ENCODE measurements at places on chromosomes 12 and 14.

- no peak for DNase-seq
Measured at GRCh38 chr12:2372178-2372577, 319.4 kb downstream of the CACNA1C start.

GRCh38 chr12:57370696-57371095 lies 60.1 kb downstream of the R3HDM2 start:
- peak; percentile 64 for DNase-seq

GRCh38 chr12:49086116-49086515 lies 8.5 kb downstream of the DHH start:
- peak; percentile 40 for DNase-seq

GRCh38 chr12:27824126-27824842 lies 44.2 kb upstream of the MANSC4 start:
- DNase-seq = no peak

DNA sequence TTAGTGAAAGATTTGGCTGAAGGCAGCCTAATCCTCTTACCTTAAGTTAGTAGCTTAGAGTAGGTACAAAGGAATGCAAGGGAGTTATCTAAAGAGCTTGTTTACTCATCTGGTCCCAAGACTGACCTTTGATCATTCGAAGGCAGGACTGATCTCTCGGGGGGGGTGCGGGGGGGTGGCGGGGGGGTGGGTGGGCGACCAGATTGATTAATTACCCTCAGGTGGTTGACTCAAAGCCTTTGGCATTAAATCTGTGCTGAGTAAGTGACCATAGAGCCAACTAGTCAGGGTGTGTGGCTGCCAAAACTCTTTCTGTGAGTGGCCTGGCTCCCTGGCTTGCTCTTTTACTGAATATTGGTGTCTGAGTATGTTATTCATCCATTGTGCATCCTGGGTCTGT lies 731.9 kb upstream of the FBXO33 start:
- DNase-seq = no peak

DNA sequence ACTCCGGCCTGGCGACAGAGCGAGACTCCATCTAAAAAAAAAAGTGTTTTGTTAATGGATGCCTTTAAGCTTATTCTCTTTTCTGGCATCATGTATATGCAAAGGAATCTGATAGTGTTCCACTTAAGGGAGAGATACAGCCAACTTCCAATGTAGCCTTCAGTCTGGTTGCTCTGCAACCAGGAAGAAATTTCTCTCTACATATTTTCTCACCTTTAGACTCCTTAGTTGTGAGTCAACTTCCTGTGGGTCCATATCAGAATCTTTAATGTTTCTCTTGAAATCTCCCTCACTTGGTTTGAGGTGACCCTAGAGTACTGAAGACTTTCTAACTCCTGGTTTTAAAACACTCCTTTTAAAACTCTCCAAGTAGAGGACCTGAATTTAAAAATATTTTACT lies 340.4 kb downstream of the SLC6A15 start:
- DNase-seq = no peak

DNA sequence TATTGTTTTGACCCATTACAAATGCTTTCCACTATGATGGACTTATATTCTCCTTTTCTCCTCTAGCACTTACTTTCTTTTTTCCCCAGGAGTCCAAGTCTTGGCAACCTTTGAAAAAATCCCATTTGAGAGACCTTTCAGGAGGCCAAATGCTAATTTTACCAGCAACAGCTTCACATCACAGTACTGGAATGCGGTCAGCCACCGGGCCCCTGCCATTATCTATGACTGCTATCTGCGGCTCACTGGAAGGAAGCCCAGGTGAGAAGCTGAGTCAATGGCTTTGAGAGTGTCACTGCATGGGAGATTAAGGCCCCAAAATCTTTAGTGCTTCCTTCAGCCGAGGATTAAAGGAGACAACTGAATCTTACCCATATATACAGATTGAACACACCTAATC lies 64.2 kb downstream of the ERGIC2 start:
- DNase-seq = peak; percentile 25

DNA sequence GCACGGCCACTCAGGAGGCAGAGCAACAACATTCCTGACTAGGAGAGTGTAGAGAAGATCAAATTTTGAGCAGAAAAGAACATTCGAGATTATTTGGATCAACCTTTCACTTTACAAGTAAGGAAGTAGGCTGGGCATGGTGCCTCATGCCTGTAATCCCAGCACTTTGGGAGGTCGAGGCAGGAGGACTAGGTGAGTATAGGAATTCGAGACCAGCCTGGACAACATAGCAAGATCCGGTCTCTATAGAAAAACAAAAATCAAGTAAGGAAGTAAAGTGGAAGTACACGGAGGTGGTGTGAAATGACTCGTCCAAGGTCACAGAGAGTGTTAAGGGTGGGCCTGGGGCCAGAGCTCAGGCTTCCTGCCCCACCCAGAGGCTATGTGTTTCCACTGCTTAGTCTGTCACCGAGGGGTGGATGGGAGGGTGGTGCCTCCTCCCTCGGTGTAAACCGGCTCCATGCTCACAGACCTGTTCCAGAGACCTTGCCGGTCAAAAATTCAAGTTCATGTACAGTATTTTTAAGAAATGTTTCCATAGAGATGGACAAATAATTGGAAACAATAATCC lies 51.9 kb downstream of the MAP1LC3B2 start:
- no peak for DNase-seq

DNA sequence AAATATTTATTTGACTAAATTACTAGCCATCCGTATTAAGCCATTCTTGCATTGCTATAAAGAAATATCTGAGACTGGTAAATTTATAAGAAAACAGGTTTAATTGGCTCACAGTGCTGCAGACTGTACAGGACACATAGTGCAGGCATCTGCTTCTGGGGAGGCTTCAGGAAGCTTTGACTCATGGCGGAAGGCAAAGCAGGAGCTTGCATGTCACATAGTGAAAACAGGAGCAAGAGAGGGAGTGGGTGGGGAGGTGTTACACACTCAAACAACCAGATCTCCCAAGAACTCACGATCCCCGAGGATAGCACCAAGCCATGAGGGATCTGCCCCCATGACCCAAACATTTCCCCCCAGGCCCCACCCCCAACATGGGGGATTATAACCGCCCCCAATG lies 26.7 kb upstream of the RAB21 start:
- no peak for DNase-seq

- no peak for DNase-seq
Measured at GRCh38 chr14:52649511-52649910, 45.8 kb downstream of the ERO1A start.

DNA sequence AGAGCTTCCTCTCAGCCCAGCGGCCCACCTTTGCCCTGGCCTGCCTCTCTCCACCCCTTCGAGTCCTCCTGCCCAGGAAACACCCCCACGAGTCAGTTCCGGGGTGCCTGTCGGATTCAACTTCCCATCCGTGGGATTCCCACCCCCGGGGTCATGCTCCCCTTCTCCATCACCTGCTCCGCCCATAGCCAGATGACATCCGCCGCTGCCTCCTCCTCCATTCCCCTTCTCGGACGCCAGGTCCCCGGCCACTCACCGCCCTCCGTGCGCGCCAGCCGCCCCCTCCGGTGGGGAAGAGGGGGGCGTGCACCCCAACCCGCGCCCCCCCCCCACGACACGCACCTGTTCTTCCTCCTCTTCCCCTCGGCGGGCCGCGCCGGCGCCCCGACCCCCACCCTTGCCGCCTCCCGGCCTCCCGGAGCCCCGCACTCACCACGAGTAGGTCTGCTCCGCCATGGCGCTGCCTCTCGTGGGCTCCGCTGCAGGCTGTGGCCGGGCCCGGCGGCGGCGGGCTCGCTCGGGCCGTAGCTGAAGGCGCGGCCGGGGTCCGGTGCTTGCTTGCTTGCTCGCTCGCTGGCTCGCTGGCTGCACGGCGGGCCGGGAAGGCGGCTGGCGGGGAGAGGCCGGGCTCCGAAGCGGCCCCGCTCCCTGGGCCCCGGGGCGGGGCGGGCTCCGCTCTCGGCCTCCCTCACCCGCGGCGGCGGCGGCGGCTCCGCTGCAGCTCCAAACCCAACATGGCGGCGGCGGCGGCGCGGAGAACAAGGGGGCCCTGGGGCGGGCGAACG lies 554 bp downstream of the SPPL3 start:
- DNase-seq = peak; percentile 53

GRCh38 chr12:43245947-43246346 lies 306.1 kb downstream of the ADAMTS20 start:
- DNase-seq = no peak

- no peak for DNase-seq
Measured at GRCh38 chr14:91138511-91139359, 24.9 kb downstream of the DGLUCY start.

DNA sequence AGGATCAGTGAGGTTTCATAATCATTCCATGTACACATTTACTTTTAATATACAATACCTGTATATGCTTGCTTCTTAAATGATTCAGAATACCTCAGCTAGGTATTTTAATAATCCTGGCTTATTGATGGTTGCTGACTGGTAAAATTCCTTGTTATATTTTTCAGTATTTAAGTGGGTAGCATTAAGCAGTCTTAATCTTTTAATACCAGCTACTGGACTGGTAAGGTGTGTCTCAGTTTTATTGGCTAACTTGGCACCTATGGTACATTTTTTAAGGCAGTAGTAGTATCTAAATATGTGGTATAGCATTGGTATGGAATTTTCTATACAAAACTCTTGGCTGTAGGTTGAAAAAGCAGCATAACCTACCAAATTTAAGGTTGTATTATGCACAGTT lies 96.6 kb downstream of the RAD52 start:
- DNase-seq = no peak

- no peak for DNase-seq
Measured at GRCh38 chr12:65894088-65894487, 69.8 kb downstream of the HMGA2 start.

GRCh38 chr14:71078500-71078899 lies 171.2 kb downstream of the PCNX1 start:
- DNase-seq = no peak

GRCh38 chr12:66393890-66394289 lies 91.6 kb downstream of the HELB start:
- DNase-seq = no peak

DNA sequence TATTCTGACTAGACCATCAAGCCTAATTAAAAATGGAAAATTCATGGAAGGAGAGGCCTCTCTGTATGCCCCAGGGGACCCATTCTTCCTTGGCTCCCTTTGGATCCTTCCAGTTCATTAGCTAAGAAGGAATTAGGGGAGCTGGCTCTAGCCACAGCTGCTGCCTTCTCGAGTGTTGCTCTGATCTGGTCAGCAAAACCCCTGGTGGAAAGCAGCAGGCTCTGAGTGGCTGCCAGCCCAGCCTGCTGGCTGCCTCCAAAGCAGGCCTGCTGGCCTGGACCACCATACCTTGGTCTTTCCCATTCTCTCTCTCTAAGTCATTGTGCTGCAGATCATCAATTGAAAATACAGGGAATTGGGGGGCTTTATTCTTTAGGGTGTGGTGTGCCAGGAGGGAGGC lies 29.0 kb upstream of the AKAP6 start:
- DNase-seq = no peak

GRCh38 chr12:128690641-128691040 lies 133.1 kb downstream of the SLC15A4 start:
- no peak for DNase-seq

DNA sequence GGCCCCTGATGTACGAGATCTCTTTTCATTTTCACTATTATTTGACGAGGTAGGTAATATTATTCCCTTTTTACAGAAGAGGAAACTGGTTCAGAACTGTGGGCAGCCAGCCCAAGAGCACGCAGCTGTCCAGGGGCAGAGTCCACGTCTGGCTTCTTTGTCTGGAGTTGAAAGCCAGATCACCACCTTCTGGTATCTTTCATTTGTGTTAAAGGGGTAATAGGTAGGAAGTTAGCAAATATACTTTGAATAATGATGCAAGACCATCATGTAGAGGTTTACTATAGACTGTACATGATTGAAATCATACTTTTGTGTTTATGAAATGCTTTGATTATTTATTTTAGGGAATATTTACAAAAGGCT lies 144.1 kb upstream of the AMIGO2 start:
- no peak for DNase-seq

GRCh38 chr14:50242566-50243310 lies 11.4 kb upstream of the SOS2 start:
- no peak for DNase-seq

GRCh38 chr14:59463787-59464485 lies 1.2 kb downstream of the GPR135 start:
- no peak for DNase-seq

GRCh38 chr14:101504096-101504948 lies 57.0 kb upstream of the DIO3 start:
- DNase-seq = no peak

DNA sequence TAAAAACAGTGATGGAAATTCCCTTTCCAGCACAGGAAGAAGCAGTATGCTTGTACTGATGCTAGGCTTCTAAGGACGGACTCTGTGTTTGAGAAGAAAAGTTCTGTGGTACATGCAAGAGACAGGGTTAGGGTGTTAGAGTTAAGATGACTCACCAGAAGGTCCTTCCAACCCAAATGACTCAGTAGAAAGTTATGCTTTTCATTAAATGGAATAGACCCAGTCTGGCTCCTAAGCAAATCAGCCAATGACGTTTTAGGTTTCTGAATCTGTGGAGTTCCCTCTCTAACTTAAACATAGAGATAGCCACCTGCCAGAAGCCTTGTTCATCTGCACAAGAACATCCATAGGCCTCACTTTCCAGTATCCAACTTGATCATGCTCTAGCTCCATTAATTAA lies 5.7 kb downstream of the PTHLH start:
- DNase-seq = peak; percentile 75

GRCh38 chr14:84129941-84130340 lies 1400.0 kb upstream of the FLRT2 start:
- no peak for DNase-seq

GRCh38 chr14:61468063-61468825 lies 146.9 kb downstream of the PRKCH start:
- no peak for DNase-seq

DNA sequence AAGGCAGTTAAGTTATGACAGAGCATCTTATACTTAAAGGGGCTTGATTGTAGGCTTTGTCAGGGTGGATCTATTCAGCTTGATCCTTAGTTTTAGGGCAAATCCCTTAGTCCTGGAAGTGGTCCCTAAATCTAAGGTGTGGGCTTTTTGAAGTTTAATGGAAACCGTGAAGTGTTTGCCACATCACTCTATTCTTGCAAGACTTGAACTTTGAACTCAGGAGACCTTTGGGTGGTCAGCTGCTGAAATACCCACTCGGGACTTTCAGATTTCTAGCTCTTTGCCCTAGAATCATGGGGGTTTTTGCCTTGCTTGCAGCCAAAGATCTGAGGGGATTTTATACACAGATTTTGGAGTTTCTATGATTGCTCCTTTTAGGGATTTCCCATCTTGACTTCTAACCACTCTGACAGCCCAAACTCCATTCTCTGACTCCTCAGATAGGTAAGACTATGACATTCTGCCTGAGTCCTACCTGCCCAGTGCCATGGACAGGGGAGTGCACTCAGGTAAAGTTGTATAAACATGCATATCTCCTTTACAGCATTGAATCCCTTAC lies 39.9 kb downstream of the SNAPC1 start:
- DNase-seq = no peak

- no peak for DNase-seq
Measured at GRCh38 chr14:94401083-94401482, 12.7 kb upstream of the SERPINA1 start.

GRCh38 chr14:94572637-94573303 lies 8.5 kb upstream of the SERPINA5 start:
- DNase-seq = no peak

- DNase-seq = no peak
Measured at GRCh38 chr12:11130999-11131398, 3.4 kb downstream of the TAS2R30 start.

- DNase-seq = no peak
Measured at GRCh38 chr12:51829011-51829481, 19.5 kb downstream of the FIGNL2 start.

GRCh38 chr12:89732522-89732921 lies 23.9 kb upstream of the ATP2B1 start:
- DNase-seq = no peak

- no peak for DNase-seq
Measured at GRCh38 chr12:42963988-42964387, 374.4 kb upstream of the PRICKLE1 start.

All from AG20443 (cell line).